Iris pigment epithelial cell (primary cell): ENCODE measurements at places on chromosomes 5 and 9.

- no peak for DNase-seq
These were observed 1028.5 kb upstream of the ACO1 start for GRCh38 chr9:31355965-31356364.

DNA sequence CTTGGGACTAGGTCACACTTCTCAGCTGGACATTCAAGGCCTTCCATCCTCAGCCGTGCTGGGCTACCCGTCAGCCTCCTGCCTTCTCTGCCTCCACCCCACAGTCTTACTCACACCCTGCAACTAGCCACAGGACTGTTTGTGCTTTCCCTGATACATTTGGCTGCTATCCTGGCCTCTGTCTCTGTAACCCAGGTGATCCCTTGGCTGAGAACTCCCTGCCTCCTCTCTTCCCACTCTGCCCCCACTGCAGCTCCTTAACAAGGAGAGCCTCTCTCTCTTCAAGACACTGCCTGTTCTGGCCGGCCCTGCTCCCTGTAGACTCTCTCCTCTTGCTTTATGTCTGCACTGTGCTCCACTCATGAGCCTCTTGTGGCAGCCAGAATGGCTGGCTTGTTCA is 120.6 kb downstream of the MSX2 start:
- DNase-seq, result no peak

- no peak for DNase-seq
These were observed 284.5 kb downstream of the ZNF608 start for GRCh38 chr5:124461941-124462340.

DNA sequence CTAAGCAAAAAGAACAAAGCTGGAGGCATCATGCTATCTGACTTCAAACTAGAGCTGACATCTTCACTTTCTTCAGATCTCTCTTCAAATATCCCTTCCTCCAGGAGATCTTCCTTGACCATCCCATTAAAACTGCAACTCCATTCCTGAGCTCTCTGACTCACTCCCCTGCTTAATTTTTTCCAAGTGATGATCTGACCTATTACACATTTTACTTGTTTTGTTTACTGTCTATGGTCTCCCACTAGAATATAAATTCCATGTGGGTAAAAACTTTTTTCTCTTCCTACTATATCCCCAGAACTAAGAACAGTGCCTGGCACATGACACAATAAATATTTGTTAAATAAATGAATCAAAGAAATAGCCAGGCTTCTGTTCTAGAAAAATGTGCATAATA is 87.5 kb downstream of the SLIT3 start:
- no peak for DNase-seq

- peak; percentile 53 for DNase-seq
These were observed 120.6 kb downstream of the FOCAD start for GRCh38 chr9:20804489-20805250.

- DNase-seq, result no peak
These were observed 16.5 kb downstream of the PFDN1 start for GRCh38 chr5:140286424-140286823.

- no peak for DNase-seq
These were observed 10.0 kb downstream of the TCF7 start for GRCh38 chr5:134124289-134125038.

GRCh38 chr5:34655354-34655991 is 655 bp upstream of the RAI14 start:
- peak; percentile 92 for DNase-seq

DNA sequence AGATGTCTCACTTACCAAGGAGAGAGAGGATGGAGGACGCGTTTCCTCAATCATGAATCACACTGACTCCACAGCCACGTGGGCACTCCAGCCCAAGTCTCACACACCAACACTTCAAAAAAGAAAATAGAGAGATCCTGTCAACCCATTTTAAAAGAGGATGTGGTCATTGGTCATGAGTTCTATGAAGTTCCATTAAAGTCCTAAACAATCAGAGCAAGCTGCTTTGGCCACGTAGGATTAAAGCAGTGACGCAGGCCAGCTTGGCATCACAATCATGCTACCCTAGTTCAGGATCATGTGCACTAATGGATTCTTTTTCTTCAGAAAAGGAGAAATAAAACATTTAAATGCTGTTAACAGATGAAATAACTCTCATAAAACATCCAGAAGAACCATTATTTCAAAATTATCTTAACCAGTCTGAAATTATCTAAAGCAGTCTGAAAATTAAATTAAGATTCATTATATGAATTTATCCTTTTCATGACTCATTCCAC is 108.1 kb downstream of the SEMA5A start:
- DNase-seq, result peak; percentile 61

GRCh38 chr9:84393266-84393950 is 52.9 kb upstream of the SLC28A3 start:
- no peak for DNase-seq

DNA sequence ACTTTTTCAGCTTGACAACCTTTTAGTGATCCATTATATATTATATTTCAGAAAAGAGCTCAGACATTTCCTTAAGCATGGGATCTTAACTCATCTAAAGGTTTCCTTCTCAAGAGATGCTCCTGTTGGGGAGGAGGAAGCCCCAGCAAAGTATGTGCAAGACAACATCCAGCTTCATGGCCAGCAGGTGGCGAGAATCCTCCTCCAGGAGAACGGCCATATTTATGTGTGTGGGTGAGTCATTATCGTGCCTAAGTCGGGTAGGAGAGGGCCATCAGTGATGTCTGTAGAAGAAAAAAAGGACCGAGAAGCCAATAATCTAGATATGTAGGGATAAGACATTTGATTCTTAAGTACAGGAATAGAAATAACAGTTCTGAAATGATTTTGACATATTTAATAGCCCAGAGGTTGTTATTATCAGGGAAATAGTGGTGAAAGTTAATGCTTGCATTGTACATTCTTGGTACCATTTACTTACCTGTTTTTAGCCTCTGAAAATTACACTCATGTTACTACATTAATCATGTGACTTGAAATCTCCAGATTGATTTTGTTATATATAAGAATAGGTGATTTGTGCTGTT is 28.2 kb downstream of the MTRR start:
- peak; percentile 77 for DNase-seq

- no peak for DNase-seq
These were observed 103.1 kb upstream of the TXNDC8 start for GRCh38 chr9:110440796-110441195.

GRCh38 chr5:160442824-160443431 is 21.3 kb downstream of the PTTG1 start:
- no peak for DNase-seq

- DNase-seq, result no peak
These were observed 138.4 kb upstream of the SLIT3 start for GRCh38 chr5:169439362-169439761.

DNA sequence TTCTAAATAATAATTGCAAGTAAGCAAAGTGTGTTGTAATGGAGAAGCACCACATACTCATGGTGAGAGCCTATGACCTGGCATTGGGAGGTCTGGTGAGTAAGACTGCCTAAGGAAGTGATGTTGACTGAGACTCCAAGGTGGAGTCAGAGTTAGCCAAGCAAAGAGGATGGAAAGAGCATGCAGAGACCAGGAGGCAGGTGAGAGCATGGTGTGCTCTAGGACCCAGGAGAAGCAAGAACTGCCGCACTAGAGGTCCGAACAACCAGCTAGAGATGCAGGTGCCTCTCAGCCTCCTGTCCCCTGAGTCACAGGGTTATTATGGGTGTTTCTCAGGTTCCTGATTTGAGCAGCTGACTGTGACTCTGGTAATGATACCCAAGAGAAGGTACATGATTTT is 27.3 kb downstream of the ANP32B start:
- DNase-seq, result peak; percentile 92

GRCh38 chr9:121285835-121286687 is 18.1 kb downstream of the GSN start:
- DNase-seq, result peak; percentile 71

GRCh38 chr5:148740966-148741742 is 85.3 kb upstream of the ADRB2 start:
- peak; percentile 69 for DNase-seq

- no peak for DNase-seq
These were observed 59.1 kb downstream of the PLK2 start for GRCh38 chr5:58400737-58401136.

DNA sequence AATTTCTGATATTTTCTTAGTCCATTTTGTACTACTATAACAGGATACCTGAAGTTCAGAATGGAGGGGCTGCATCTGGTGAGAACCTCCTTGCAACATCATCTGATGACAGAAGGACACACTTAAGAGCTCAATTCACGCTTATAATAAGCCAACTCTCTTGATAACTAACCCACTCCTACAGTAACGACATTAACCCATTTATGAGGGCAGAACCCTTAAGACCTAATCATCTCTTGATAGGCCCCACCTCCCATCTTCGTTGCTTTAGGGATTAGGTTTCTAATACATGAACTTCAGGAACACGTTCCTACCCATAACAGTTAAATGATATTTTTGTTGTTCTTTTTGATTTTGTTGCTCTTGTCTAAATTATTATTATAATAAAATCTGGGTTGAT is 69.4 kb downstream of the TNPO1 start:
- no peak for DNase-seq

DNA sequence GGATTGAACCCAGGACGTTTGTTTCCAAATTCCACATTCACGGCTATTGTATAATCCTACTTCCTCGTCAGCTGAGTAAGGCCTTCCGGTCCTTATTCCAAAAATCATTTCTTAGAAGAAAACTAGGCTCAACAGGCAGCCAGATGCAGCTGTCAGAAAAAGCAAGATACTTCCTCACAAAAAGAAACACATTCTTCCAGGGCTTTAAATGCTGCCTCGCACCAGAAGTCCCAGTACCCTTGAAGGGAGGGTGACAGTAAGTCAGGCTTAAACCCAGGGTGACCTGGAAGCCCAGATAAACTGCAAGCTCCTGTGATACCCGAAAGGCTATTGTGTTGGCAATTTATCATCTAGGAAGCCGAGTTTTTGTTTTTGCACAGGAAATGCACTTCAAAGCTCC is 414.0 kb downstream of the NFIB start:
- DNase-seq, result no peak

DNA sequence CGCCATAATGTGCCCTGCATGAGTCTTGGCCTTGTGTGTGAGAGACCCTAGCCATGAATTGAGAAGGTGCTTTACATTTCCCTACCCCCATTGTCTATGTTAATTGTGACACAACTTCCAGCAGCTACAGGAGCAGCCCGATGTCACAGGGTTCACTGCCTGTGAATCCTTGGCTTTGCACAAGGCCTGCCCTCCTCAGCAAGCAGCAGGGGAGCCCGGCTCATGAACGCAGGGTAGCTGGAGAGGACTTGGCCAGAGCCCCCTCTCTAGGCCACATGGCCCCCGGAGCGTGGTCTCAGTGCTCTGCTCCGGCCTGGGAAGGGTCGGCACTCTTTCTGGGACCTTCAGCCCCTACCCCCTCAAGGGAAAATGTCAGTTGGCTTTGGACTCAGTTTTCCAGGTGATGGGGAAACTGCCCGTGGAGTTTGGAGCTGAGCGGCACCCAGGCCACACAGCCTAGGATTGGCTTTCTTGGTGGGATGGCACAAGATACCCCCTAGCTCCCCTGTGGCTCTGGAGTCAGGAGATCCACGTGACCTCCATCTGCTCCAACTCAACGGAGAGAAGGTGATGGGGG is 160.8 kb downstream of the DAB2IP start:
- no peak for DNase-seq

- no peak for DNase-seq
These were observed 31.5 kb upstream of the MYORG start for GRCh38 chr9:34408173-34408572.

DNA sequence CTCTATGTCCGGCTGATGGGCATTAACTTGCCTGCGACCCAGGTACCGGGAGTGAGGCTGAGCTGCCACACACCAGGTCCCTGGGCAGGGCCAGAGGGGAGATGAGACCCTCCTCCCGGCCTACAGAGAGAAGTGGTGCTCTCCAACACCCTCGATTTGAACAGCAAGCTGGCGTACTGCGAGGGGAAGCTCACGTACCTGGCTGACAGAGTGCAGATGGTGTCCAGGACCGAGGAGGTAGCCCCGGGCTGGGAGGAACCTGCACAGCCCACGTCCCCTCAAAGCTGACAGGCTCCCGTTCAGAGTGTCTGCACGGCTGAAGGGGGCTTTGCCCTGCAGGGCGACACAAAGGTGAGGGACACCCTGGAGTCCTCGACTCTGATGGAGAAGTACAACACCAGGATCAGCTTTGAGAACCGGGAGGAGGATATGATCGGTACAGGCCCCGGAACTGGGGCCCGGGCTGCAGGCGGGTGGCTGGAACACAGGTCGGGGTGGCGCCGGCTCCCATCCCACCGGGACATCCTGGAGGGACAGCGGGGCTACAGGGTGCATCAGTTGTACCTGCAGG is 1.0 kb upstream of the RABL6 start:
- DNase-seq, result no peak

- DNase-seq, result peak; percentile 88
These were observed 48.9 kb downstream of the CXXC5 start for GRCh38 chr5:139696894-139697658.

DNA sequence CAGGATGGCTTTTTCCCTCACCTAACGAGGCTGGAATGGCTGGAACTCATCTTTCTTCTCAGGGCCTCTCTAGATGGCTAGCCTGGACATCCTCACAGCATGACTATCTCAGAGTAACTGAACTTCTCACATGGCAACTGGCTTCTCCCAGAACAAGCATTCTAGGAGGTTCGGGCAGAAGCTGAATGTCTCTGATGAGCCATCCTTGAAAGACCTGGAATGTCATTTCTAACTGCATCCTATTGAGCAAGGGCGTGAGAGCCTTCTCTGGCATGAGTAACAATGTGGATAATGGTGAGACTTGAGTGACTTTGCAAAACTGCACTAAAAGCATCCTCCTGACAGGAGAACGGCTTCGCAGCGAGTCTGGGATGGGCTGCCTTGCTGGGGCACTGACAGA is 487.7 kb downstream of the MAT2B start:
- DNase-seq, result no peak

- no peak for DNase-seq
These were observed 67.0 kb downstream of the LPAR1 start for GRCh38 chr9:110971234-110971633.

- DNase-seq, result no peak
These were observed 27.2 kb downstream of the PTTG1 start for GRCh38 chr5:160448886-160449285.

- no peak for DNase-seq
These were observed 16.5 kb downstream of the ADCY2 start for GRCh38 chr5:7412409-7412808.

- DNase-seq, result peak; percentile 99
These were observed 65.0 kb upstream of the ANGPTL2 start for GRCh38 chr9:127187231-127187956.

GRCh38 chr9:92098638-92099037 is 16.6 kb downstream of the SPTLC1 start:
- DNase-seq, result no peak

DNA sequence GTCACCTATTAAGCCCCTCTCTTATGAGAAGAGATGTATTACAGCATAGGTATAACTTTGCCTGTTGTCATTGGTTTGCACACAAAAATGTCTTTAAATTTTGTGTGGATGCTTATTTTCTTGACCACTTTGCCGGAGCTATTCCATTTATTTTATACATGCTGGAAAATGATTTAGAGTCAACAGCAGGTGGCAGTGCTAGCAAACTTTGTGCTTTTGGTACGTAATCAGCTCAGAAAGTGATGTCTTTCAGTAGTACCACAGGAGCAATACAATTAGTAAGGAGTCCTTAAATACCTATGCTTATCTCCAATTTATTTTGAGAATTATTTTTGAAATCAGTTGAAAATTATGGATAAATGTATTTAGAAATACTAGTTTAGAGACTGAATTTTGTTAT is 19.8 kb upstream of the NUDT12 start:
- DNase-seq, result peak; percentile 53

- DNase-seq, result peak; percentile 63
These were observed 33.6 kb downstream of the SNX30 start for GRCh38 chr9:112784020-112784785.
